ENCODE measurements at places on chromosomes 2 and 18.
A peak's percentile ranks its signal among the peaks of the same experiment; 100 is the strongest.

DNA sequence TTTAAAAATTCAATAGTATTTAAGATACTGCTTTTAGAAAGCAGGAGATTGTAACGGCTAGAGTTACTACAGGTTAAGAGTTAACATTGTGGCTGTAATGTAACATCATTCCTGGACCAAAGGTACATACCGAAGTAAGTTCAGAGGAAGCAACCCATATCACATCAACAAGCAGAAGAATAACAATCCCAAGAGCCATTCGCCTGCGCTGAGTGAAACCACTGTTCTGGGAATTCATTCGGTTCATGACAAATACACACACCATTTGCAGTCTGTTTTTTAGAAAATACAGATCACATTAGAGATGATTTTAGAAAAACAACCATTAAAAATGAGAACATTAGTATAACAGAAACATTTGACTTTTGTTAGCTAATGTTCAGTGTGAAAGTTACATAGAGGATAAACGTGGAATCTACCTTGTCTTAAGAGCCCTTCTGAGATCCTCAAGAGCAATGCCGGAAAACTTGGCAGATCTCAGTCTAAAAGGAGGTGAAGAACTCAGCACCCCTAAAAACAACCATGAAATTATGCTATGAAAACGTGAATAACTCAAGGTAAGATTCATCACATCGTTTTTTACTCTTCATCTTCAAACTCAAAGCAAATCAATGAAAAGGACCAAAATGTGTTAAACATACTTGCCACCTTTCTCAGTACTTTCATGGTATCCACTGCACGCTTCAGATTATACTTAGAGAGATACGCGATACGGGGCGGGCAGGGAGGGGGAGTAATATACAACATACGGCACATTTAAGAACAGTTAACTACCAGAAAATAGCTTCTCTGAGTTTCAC is 1.2 kb downstream of the SLC35F5 start:
- DNase-seq, result peak; percentile 43

DNA sequence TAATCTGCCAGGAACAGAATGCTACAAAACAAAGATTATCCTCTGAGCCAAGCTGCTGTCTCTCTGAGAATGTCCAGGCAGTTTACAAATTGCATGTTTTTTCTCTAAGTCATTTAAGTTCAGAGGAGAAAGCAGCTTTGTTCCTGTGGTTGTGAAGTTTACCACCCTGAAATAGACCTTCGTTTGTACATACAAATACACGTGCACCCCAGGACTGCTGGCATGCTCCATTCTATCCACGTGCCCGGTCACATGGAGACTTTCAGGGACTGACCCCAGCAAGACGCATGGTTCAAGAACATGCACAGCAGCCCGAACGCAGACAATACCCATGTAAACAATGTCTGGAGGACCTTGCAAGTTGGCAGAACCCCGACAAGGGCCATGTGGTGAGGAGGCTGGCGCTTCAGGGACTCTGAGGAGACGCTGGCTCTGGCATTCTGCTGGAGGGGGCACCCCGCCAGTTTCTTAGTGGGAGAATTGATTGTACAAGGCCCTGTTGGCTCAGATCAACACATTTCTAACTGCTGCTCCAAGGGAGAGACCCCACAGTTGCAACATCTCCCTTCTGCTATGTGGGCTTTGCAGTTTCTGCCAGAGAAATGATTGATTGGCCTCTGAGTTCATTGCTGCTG is 33.3 kb downstream of the FAM178B start:
- no peak for DNase-seq

- DNase-seq, result no peak
Measured at GRCh38 chr2:178115271-178115670, 3.0 kb downstream of the RBM45 start.

- DNase-seq, result no peak
Measured at GRCh38 chr2:223464071-223464470, 138.1 kb downstream of the SCG2 start.

DNA sequence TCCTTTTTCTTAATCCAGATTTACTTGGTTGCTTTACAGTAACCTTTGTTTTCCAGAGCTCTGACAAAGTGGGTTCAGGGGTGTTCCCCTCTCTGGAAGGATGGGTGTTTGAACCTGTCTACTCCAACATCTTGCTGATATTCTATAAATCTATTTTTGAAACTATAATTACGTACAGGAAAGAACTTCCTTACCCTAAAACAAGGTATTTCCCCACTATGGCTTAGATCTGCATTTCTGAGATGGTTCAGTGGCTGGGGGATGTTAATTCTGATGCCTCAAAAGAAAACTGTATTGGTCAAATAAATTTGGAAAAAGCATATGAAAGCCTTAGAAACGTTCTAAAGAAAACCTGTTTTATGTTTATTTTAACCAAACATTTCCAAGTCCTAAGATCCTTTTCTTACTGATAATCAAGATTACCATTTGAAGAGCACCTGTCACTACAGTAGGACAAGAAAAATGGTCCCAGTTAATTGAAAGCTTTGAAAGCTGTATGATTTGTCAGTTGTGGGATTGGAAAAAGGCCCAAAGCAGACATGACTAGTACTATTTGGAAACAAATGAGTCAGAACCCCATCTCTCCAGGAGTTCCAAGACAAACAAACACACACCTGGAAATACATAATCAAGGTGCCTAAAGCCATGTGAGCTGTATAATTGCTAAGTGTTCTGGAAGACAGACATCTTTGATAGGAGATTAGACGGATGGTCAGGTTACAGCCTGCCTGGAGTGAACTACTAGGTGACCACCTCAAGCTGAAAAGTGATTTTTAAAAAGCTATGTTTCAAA is 57.5 kb downstream of the KDM3A start:
- no peak for DNase-seq

DNA sequence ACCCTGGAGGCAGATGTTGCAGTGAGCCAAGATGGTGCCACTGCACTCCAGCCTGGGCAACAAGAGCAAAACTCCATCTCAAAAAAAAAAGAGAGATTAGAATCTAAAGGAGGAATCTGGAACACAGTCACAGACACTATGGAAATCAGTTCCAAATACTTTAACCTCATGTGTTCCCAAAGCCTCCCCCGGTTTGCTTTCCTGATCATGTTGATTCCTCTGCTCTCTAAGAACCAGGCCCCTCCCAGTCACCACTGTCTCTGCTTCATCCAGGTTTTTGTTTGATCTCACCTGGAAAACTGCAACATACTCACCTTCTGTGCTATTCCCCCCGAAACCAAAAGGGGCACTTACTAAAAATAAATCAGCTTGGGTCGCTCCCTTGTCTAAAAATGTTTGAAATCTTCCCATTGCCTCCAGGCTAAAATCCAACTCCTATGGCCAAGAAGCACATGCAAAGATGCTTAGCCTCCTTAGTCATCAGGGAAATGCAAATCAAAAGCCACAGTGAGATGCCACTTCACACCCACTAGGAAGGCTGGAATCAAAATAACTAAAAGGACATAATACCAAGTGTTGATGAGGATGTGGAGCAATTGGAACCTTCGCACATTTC is 6.2 kb upstream of the NEU2 start:
- no peak for DNase-seq

GRCh38 chr2:128028668-128029054 is 802 bp upstream of the SAP130 start:
- DNase-seq, result no peak

Data from HepG2 (cell line).